ENCODE measurements at places on chromosomes 3 and 15. TPM values are rescaled to one million over a fixed set of nuclear protein-coding genes. Genes with fewer than 3 reads are reported as not detected.
A peak's percentile ranks its signal among the peaks of the same experiment; 100 is the strongest.

- peak; percentile 54 for DNase-seq
Measured at GRCh38 chr3:188881954-188882641, 289.7 kb upstream of the TPRG1 start.

GRCh38 chr3:196423044-196423781 lies 9.0 kb downstream of the UBXN7 start:
- no peak for DNase-seq

The LRRC31 gene
- total RNA-seq: not detected

DNA sequence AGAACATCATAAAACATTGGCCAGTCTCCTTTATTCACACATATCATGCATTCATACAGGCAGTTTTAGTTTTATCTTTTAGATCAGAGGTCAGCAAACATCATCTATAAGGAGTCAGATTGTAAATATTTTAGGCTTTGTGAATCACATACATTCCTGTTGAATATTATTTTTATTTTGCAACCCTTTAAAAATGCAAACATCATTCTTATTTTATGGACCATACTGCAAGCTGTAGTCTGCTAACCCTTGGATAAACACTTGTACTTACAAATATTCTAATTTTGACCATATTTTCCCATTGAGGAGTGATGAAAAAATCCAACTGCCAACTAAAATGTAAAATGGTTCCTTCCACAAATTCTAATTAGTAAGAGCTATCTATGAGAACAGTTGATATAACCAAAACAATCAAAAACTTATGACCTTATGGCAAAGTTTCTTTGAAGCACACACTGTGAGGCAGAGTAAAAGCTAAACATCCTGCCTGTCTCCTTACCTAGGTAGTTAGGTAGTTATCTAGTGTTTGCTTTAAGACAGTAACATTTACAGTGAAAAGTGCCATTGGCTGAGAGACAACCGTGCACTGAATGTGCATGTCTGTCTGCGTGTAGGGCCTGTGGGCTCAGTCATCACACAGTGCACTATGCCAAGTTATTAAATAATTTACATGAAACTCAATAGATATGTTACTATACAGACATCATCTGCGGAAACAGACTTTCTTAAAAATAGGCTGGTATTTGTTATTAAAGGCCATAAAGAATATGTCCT lies 57.7 kb downstream of the PIK3R4 start:
- DNase-seq: no peak

- DNase-seq: no peak
Measured at GRCh38 chr3:73228000-73228399, 166.5 kb downstream of the EBLN2 start.
